Fibroblast of skin of right quadriceps (primary cell): ENCODE measurements at places on chromosomes 6 and 20.
A peak's percentile ranks its signal among the peaks of the same experiment; 100 is the strongest.

DNA sequence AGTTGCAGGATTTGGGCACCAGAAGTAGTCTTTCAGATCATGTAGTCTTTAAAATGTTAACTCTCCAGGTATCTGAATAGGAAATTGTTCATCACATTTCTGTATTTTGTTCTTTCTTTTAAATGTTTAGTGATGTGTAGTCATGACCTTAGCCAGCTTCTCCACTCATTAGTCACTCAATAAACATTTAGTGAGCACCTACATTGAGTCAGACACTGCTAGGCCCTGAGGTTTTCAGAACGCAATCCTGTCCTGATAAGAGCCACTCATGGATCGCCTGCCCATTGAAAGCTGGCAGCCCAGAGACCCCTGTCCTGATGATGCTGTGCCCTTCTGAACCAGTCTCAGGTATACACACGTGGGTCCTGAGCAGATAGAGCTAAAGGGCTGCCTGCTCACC, 163.4 kb upstream of the HEY2 start:
- peak; percentile 10 for DNase-seq

DNA sequence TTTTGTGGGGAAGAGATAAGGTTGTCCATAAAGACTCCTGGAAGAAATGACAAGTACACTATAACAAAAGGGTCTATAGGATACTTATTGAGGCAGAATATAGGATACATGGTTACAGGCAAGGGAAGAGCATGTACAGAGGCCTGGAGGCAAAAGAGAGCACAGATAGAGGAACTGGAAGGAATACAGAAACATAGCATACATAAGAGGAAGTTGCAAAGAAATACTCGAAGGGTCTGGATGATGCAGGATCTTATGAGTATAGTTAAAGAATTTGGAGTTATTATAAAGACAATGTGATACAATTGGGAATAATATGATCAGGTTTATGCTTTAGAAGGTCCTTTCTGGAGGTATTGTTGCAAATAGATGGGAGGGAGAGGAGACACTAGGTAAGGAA, 592.7 kb upstream of the POU3F2 start:
- no peak for DNase-seq

GRCh38 chr6:166201878-166202277, 34.2 kb upstream of the TBXT start:
- DNase-seq, result no peak

DNA sequence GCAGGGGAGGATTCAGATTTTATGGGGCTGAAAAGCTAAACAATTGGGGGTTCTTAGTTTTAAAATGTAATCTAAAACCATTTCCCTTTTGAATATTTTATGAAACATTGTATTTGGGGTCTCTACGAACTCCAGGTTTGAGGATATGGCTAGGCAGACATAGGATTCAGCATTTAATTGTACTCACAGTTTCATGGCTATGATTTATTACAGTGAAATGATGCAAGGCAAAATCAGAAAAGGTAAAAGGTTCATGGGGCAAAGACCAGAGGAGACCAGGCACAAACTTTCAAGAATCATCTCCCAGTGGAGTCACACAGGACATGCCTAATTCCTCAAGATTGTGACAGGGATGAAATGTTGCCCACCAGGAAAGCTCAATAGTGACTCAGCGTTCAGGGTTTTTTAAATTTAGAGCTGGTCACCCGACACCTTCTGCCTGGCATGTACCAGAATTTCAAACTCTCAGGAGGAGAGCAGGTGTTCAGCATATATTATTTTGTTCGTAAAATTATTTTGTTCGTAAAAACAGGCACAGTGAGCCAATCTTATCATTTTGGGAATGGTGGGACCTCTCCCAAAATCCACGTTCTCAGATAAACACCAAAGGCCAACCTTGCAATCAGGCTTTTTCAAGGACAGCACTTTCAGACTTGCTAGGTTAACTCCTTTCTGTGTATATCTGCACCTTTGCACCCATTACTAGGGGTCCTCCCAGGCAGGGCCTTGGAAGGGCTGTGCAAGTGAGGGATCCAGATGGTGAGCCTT, 270.3 kb downstream of the NKAIN2 start:
- DNase-seq, result no peak

DNA sequence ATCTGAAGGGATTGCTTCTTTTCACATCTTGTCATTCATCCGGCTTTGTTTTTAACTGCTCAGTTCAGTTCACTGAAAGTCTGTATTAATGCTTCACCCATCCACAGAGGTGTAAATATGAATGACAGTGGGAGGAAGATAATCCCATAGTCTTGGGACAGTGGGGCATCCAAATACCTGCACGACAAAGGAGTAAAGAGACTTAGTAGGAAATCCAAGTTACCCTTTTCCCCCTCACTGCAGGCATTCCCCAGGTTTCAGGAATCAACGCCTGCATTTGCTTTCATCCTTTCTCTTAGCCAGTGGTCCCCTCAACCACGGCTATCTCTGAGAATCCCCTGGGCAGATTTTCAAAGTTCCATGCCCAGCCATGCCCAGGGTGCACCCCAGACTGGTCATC, 110.2 kb downstream of the MYLK4 start:
- DNase-seq, result no peak

GRCh38 chr6:19896693-19897010, 59.5 kb downstream of the ID4 start:
- DNase-seq, result no peak

DNA sequence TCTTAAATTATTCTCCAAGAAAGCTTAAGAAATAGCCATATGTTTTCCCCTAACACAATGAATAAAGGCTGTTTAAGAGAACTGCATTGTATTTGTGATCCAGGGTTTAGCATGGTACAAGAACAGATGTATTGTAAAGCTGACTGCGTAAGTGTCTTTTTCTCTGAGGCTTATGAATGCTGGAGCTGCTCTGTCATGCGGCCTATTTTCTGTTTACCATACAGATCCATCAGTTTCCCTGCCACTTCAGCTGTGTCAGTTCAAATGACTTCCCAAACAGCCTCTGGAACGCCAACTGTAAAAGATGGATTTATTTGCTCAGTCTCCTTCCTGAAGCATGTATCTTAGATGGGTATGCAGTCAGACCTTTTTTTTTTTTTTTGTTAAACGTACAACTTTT, 419.3 kb upstream of the HS3ST5 start:
- DNase-seq, result no peak

GRCh38 chr6:139146317-139146726, 11.4 kb downstream of the HECA start:
- no peak for DNase-seq

DNA sequence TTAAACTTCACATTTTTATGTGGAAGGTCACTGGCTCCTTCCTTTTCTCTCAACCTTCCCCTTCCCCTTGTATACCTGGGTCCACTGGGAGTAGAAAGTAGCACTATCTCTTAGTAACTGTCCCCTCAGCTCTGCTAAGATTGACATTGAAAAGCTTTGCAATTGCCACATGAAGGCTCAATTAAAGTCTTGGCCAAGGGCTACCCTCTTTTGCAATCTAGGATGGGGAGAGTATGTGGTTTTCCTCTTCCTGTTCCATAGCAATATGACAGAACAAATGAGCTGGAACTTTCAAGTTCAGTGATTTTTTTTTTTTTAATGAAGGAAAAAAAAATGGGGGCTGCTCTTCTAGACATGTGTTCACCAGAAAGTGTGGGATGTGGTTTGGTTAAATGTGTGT, 37.1 kb downstream of the PROKR2 start:
- DNase-seq, result no peak

GRCh38 chr6:82030761-82031503, 216.6 kb downstream of the IBTK start:
- DNase-seq, result peak; percentile 59

DNA sequence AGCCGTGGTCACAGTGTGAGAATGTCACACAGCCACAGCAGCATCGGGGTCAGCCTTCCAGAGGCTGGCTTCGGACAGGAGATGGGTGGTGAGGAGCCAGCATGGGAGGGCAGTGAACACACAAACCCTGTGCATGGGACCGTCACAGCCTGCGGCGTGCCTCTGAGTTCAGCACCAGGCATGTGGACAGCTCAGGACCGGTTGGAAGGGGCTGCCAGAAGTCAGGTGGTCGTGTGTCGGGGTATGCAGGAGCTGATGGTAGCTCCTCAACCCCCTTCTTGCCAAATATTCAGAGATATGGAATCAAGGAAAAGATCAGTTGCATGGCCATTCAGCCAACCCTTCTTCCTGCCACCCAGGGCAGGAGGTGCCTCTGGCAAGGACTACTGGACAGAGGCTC, 28.2 kb downstream of the MYT1 start:
- no peak for DNase-seq

- peak; percentile 73 for DNase-seq
Observed at GRCh38 chr6:5866547-5867051, 140.1 kb downstream of the NRN1 start.

- DNase-seq, result no peak
Observed at GRCh38 chr6:92967362-92967761, 452.0 kb downstream of the EPHA7 start.

- DNase-seq, result peak; percentile 76
Observed at GRCh38 chr6:34771727-34772126, 14.4 kb downstream of the SNRPC start.

- DNase-seq, result peak; percentile 67
Observed at GRCh38 chr20:34891166-34892062, 15.0 kb downstream of the ACSS2 start.

GRCh38 chr6:112241820-112242429, 12.4 kb downstream of the LAMA4 start:
- no peak for DNase-seq

GRCh38 chr20:21358737-21359136, 38.6 kb downstream of the NKX2-4 start:
- DNase-seq, result no peak

DNA sequence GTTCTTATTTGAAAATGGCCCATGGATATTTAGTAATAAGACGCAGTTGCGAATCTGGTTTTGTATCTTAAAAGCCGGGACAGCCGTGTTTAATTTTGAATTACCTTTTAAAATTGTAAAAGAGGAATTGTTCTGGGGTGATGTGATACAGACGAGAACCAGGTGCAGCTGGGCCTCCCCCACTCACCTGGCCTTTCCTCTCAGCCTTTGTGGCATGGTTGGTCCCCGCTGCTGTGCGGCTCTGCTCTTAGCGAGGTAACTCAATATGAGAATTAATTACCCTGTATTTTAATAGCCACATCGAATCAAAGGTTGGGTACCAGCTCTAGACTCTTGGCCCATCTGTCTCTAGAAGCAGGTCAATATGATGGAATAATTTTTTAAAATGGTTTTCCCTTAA, 56.5 kb upstream of the DACT2 start:
- DNase-seq, result no peak

- no peak for DNase-seq
Observed at GRCh38 chr6:138862456-138862855, 66.6 kb downstream of the ECT2L start.

DNA sequence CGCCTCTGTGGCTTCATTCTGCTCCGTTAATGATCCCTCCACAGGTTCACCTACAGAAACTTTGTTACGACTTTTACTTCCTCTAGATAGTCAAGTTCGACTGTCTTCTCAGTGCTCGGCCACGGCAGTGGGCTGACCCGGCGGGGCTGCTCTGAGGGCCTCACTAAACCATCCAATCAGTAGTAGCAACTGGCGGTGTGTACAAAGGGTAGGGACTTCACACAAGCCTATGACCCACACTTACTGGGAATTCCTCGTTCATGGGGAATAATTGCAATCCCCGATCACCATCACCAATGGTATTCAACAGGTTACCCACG, 1959.2 kb upstream of the DEFB115 start:
- no peak for DNase-seq

- no peak for DNase-seq
Observed at GRCh38 chr20:56731476-56731875, 102.4 kb downstream of the TFAP2C start.

DNA sequence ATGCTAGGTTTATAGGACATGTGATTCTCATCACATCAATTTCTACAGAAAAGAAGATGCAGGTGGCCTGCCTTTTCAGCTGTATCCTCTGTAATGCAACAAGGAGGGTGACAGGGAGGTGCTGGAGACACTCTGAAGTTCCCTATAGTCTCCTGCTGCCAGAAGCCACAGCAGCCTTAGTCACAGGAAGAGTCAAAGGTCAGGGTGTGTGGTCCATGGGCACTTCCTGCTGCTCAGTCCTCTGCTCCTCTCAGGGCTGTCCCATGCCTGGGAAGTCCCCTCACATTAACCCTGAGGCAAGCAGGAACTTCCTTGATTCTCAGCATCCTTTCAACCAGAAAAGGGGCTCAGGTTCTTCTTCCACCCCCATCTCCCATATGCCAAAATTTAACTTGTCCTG, 144.8 kb upstream of the FOXA2 start:
- DNase-seq, result no peak

DNA sequence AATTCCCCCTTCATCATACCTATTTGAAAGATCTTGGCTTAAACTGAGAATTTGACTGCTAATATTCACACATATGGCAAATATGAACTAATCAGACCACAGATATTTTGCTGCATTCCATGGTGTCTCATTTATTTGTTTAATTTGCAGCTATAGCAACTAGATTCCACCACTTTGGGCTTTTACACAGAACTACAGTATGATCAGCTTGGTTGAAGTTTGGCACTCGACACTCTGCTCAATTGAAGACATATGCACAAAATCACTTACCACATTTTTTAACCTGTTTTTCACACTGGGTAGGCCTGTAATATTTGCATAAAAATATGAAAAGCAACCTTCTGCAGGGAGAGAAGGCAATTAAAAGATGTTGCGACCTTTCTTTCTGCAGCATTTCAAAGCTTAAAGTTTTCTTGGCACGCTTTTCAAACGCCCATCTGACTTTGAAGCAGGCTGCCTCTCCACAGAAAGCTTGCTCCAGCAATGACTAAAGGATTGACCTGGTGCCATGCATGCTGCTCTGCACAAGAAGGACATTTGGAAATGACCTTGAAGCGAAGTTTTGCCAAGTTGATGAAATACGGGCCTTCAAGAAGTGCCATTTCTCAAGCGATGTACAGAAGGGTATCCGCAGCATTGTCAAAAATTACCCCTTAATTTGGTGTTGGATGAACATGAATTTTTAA, 126.7 kb downstream of the AIG1 start:
- peak; percentile 98 for DNase-seq

DNA sequence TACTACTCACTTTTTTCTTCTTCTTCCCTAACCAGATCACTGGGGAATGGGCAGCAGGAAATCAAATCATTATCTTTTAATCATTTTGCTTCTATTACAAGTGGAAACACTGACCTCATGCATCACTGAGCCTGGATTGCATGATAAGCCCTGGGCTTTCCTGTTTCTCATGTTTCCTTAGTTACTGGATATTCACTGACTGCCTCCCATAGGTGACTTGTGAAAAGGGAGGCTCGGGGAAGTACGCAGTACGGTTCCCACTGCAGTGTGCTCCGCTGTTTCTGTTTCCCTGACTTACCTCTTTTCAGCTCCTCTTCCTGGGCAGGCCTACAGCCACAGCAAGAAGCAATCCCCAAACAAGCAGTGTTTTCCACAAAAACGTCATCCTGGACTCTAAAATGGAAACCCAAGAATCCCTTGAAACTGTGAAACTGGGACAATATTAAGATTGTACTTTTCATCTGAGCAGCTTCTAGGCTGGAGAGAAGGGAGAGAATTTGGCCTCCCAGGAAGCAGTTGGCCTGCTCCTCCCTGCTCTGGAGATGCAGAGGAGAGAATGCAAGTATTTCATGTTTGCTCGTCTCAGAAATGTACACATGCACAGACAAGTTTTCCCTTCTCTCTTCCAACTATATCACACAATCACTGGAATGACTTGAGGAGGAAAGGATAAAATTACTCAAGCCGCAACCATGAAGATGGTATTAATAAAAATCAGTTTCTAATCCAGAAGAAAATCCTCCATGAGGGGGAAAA, 13.1 kb downstream of the BTNL2 start:
- DNase-seq, result peak; percentile 45

- DNase-seq, result peak; percentile 48
Observed at GRCh38 chr6:111854683-111855082, 18.6 kb downstream of the FYN start.

GRCh38 chr20:6178537-6178936, 55.7 kb upstream of the FERMT1 start:
- peak; percentile 16 for DNase-seq
